Kidney tubule cell (primary cell): ENCODE measurements at places on chromosomes 2 and 18.
A peak's percentile ranks its signal among the peaks of the same experiment; 100 is the strongest.

DNA sequence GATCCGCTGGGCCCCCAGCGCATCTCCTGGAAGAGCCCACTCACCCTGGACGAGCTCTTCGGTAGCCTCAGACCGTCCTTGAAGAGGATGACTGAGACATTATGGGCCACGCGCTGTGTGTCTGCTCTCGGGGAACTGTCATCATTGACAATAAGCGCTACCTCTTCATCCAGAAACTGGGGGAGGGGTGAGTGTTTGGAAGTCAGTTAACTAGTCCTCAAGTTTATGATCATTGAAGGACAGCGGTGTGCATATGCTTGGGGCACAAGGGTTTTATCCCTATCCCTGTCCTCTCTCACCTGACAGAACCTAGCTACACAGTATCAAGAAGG is 586 bp downstream of the STK16 start:
- DNase-seq, result peak; percentile 25

- peak; percentile 56 for DNase-seq
Measured at GRCh38 chr2:113795405-113795920, 39.0 kb upstream of the SLC35F5 start.

DNA sequence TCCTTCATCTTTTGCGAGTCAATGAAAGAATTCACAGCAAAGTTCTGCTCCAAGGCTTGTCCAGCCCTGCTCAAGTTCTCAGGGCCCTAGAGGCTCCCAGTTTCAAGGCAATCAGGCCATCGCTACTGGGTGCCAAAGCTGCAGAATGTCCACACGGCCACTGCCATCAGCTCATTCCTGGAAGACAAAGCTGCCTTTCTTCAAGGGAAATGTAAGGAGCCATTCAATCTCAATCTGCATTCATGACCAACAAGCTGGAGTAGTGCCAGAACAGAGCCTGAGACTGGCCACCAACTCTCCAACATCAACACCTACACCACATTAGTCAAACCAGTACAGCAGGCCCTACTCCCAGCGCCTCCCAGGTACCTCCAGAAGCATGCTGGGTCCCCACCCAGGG is 202.2 kb downstream of the TCF4 start:
- DNase-seq, result no peak

GRCh38 chr2:124145982-124146381 is 120.9 kb downstream of the CNTNAP5 start:
- DNase-seq, result no peak

- no peak for DNase-seq
Measured at GRCh38 chr2:112162956-112163355, 24.8 kb downstream of the FBLN7 start.

DNA sequence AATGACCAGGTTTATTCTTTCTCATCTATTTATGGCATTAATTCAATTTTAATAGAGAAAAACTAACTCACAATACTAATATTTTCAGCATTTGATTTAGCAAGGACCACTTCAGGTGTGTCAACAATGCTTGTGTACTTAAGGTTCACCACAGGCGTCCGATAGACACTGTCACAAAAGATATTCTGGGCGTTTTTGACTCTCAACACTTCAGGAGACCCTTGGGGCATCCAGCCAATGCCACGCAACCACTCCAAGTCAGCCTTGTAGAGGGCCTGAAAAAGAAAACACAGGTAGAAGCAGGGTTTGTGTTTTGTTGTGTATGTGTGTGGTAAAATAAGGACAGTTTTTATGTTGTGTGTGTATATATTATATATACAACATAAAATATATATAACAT is 158.2 kb downstream of the NEB start:
- no peak for DNase-seq

DNA sequence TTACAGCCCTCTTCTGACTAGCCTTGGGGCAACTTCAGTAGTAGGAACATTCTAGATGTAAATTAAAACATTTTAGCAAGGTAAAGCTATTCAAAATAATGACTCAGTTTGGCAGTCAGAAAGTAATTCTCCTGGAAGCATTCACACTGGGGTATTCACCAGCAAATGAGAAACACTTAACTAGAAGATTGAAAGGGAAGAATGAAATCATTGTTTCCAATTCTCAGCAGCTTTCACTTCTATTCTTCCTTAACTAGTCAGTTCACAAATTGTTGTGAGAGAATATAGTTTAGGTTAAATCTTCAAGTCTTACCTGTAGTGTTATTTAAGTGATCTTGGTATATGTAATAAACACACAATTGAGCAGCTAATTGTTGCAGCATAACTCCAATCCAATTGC is 1135.6 kb upstream of the FAM98A start:
- DNase-seq, result peak; percentile 35

GRCh38 chr2:162123806-162124758 is 28.0 kb downstream of the GCG start:
- peak; percentile 69 for DNase-seq

GRCh38 chr2:230172852-230173251 is 46.9 kb downstream of the SP110 start:
- DNase-seq, result no peak

DNA sequence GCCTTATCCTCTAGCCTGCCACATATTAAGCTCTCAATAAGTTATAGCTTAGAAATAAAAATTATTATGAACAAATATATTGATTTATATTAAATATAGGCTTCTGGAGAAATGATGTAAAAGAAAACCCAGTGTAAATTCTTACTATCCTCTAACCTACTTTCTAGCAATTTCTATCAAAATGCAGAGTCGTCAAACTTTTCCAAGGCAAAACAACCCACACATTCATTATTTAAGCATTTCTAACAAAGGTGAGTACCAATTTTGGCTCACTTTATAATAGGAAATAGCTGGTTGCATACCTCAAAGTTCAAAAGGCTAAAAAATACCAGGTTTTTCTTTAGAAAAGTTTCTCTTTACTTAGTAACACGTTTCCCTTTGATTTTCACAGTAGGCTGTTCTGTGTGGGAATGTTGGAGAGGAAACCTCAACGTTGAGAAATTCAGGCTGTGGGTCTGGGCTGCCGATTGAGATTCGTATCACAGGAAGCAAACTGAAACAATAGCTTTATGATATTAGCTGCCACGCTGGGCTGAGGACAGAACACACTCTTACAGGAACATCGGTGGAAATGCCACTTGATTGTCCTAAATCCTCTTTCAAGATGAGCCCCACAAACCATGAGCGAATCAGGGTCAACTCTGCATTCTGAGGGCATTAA is 53.0 kb downstream of the EPAS1 start:
- no peak for DNase-seq

DNA sequence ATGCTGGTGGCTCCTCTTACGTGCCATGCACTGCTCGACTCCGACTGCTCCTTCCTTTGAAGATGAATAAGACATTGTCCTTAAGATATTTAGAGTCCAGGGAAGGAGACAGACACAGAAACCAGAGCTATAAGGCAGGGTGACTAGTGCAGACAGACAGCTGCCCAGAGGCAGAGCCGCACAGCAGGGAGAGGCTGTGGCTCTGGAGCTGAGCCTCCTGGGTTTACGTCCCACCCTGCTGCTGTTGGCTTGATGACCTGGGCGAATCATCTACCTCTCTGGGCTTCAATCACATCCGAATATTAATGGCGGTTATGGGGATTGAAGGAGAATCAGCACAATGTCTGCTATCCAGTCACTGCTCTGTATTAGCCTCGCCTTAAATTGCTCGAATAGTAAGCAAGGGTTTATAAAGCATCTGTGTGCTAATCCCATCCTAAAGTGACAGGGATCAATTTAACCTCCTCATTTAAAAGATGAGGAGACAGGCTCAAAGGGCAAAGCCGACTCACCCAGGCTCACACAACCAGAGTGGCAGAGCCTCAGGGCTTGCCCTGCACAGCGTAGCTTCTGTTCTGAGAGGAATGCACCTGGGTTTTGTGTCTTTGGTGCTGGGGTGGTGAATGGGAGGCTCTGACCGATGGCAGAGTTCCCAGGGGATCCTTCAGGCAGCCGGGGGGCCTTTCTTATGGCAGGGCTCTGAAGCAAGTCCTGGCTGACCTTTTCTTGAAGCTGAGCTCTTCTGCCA is 284.1 kb downstream of the MYCN start:
- DNase-seq, result no peak

- no peak for DNase-seq
Measured at GRCh38 chr2:169254774-169255173, 107.6 kb downstream of the LRP2 start.

DNA sequence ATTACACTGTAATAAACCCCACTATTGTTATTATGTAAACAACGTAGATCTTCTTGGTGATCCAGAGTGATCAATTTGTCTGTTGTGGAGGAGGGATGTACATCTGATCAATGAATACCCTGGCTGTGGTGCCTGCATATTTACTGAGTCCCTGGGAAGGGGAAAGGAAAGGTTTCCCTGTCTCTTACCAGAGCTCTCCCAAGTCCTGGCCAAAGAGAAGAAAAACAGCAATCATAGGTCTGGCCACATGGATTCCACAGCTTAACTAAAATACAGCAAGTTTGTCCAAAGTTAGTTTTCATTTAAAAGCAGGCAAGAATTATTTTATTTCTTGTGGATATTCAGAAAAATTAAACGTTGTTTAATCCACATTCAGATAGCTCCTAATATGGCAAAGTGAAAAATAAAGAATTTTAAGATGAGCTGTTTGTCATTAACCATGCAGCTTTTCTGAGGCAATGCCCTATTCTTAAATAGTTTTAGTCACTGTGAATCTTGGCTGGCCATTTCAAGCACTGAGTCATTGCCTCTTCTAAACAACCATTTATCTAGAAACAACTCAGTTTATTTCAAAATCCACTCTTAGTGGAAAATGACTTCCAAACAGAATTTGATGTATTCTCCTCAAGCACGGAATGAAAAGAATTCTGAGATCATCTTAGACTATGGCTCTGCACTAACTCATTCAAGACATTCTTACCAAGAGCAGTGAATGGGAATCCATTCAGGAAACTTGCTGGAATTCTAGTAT is 1004.4 kb upstream of the CDH2 start:
- peak; percentile 66 for DNase-seq

- no peak for DNase-seq
Measured at GRCh38 chr2:12712881-12713280, 3.9 kb upstream of the TRIB2 start.

DNA sequence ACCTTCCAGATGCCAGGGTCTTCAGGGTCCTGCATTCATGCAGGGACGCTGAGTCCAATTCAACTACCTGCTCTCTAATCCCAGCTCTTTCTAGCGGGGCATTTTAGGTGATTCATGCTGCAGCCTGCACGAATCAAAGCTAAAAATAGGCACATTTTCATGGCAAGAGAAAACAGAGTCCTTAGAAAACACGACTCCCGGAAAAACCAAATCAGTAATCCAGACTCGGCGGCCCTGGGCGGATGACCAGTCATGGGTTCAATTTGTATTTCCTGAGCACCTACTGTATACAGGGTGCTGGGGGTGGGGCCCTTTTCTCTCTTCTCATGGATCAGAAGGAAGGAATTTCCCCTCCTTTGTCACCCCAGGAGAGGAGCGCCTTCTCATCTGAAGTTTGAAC is 64.4 kb downstream of the LONRF2 start:
- peak; percentile 63 for DNase-seq

DNA sequence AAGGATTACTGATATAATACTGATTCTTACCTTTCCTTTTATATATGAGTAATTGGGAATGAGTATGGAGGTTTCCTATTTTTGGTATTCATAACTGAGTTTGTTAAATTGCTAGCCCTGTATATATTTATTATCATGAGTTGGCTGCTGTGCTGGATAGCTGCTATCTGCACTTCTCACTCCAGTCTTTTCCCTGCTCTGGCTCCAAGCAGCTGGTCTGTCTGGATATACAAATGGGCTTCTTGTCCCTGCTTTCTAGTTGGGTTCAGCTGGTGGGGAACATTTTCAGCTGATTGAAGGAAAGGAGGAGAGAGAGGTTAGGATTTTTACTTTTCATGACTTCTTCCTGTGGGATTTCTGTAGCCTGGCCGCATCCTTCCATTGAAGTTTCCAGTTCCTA is 41.2 kb downstream of the AGFG1 start:
- no peak for DNase-seq

GRCh38 chr2:112483042-112483473 is 1.1 kb downstream of the TTL start:
- peak; percentile 82 for DNase-seq

GRCh38 chr2:167783261-167784083 is 463.9 kb downstream of the STK39 start:
- DNase-seq, result peak; percentile 96

GRCh38 chr2:51410331-51410730 is 378.4 kb upstream of the NRXN1 start:
- no peak for DNase-seq

DNA sequence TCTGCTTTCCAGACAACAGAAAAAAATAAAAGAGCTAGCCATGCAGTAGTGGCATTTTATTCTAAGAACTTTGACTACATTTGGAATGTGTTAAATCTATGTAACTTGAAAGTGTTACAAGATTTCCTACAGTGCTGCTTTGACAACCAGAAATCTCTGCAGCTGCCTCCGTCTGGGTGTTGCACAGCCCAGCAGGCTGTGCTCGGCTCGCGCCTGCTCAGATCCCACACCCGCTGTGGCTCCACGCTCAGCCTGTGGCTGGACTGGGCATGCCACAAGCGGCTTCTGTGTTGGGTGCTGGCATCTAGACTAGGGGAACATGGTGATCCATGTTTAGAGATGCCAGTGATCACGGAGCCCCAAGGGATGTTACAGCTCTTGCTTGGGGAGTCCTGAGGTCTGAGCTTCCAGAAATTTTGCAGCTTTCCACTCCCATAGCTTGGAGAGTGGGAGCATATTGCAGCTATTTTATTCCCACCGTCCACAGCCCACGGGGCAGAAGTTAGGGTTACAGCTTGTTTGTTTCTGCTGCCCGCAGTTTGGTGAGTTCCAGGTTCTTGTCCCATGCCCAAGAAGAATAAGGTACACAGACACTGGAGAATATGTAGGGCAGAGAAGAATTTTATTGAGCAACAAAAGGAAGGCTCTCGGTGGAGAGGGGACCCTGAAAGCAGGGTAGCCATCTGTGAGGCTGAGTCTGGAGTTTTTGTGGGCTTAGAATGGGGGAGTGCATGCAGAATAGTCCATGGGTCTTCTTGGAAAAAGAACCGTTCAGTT is 44.1 kb downstream of the FAM171B start:
- DNase-seq, result no peak

DNA sequence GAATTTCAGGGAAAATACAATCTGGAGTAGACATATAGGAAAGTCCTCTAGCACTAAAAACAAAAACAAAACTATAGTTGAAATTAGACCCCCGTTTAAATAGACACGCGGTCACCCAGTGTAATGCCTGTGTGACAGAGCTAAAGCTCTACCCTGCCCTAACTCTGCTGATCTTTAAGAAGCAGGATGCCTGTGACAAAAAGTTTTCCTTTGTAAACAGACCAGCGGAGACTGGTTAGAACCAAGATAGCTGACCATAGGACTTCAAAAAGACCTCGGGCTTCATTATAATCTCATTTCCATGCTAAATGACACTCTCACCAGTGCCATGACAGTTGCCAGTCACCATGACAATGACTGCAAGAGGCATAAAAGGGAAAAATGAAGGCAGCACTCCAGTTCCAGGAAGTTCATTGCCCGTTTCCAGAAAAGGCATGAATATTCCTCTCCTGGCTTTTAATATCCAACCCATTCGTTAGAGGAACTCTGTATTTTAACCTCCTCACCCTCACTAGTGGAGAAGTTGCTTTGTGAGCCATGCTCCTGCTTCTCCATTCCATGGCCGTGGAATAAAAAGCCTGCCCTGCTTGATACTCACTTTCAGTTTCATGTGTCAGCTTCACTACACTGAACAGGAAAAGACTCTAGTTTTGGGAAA is 157.2 kb upstream of the COPS8 start:
- DNase-seq, result peak; percentile 3
